Heart left ventricle (tissue), 16 donors: ENCODE measurements at places on chromosomes 3 and 15. TPM values are rescaled to one million over a fixed set of nuclear protein-coding genes. Genes with fewer than 3 reads are reported as not detected.
A peak's percentile ranks its signal among the peaks of the same experiment; 100 is the strongest.

DNA sequence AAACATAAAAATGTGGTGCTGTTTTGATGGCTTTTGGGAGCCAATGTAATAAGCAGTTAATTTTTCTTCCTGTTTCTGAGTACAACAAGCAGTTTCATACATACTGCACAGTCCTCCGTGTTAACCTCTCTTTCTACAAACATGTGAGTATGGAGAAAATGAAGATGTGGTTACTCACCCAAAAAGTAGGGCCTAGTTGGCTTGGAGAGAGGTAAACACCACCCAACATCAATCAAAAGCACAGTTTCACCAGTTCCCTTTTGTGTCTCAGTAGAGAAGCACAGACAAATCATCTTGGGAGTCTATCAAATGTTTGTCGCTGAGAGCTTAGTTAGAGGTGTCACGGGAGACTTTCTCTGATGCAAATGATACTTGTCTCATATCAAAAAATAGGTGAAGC is 320.2 kb downstream of the UNC13C start:
- no peak overlapping the region for H3K27ac ChIP-seq
- H3K4me3 ChIP-seq, result no peak overlapping the region
- no peaks in the 10 kb centered on the region for H3K27me3 ChIP-seq
- no peak for DNase-seq

RARB gene
- polyA plus RNA-seq, result 4.3 TPM

DNA sequence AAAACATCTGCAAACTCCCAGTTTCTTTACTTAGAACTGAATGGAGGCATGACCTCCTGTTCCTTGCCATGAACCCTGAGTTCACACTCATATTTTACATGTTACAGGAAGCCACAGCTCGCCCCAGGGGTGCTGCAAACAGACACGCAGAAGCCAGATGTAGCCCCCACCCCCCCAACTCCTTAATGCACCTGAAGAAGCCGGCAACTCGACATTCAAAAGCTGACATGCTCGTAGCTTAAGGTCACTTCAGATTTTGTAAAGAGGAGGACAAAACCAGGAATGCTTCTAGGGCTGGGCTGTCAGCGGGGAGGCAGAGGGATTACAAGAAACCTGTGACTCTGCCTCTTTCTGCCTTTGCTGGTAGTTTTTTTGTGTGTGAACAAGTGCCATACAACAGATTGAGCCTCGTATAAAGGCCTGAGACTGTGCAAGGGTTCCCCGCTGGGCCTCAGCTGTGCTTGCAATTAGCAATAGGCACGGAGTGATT is 42.0 kb upstream of the FEZF2 start:
- no peaks in the 10 kb centered on the region for H3K27me3 ChIP-seq
- DNase-seq, result no peak
- H3K36me3 ChIP-seq, result no peaks in the 10 kb centered on the region
- no peak overlapping the region for H3K27ac ChIP-seq
- no peak overlapping the region for H3K4me3 ChIP-seq
- no peaks in the 10 kb centered on the region for H3K4me1 ChIP-seq

CLDN11 gene
- polyA plus RNA-seq, result 1.8 TPM

ADAMTS9 gene
- polyA plus RNA-seq, result 25.2 TPM

DNA sequence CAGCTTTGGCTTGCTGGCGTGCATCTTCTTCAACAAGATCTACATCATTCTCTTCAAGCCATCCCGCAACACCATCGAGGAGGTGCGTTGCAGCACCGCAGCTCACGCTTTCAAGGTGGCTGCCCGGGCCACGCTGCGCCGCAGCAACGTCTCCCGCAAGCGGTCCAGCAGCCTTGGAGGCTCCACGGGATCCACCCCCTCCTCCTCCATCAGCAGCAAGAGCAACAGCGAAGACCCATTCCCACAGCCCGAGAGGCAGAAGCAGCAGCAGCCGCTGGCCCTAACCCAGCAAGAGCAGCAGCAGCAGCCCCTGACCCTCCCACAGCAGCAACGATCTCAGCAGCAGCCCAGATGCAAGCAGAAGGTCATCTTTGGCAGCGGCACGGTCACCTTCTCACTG is 40.6 kb upstream of the CSTA start:
- H3K4me3 ChIP-seq, result no peak overlapping the region
- H3K27me3 ChIP-seq, result peaks cover 7% of the 10 kb centered on the region

ASB14 gene
- 0.01 TPM for polyA plus RNA-seq

GOLIM4 gene
- polyA plus RNA-seq, result 43.2 TPM

DNA sequence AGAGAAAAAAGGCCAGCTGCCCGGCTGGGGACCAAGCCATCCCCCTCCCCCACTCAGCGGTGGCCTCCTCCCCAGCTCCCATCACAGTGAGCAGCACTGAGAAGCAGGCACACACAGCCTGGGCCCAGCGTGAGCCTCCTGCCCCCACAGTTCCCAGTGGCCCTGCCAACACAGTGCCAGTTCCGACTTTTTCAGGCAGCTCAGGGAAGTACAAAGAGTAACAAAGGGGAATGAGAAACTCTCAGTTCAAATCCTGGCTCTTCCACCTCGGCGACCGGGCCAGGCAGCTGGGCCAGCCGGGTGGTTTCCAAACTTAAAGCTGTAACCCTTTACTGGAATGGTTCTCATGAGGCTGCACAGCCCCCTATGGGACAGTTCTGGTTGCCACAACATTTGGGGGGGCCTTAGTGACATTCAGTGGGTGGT is 18.5 kb downstream of the TNK2 start:
- H3K36me3 ChIP-seq, result peaks cover 12% of the 10 kb centered on the region
- no peak overlapping the region for H3K4me3 ChIP-seq
- H3K27ac ChIP-seq, result no peak overlapping the region
- peaks cover 4% of the 10 kb centered on the region for H3K4me1 ChIP-seq

GRCh38 chr3:11459186-11459824 is 184.4 kb downstream of the VGLL4 start:
- DNase-seq, result no peak
- no peak overlapping the region for H3K4me3 ChIP-seq
- no peak overlapping the region for H3K27ac ChIP-seq
- H3K36me3 ChIP-seq, result no peaks in the 10 kb centered on the region
- H3K27me3 ChIP-seq, result no peaks in the 10 kb centered on the region

CACNA2D2 gene
- 0.49 TPM for polyA plus RNA-seq

GRCh38 chr15:67762610-67763368 is 62.5 kb upstream of the SKOR1 start:
- no peaks in the 10 kb centered on the region for H3K4me1 ChIP-seq
- H3K4me3 ChIP-seq, result no peak overlapping the region
- no peaks in the 10 kb centered on the region for H3K36me3 ChIP-seq
- no peaks in the 10 kb centered on the region for H3K27me3 ChIP-seq

GRCh38 chr15:70772402-70772801 is 9.0 kb upstream of the UACA start:
- H3K27ac ChIP-seq, result no peak overlapping the region
- no peak overlapping the region for H3K4me3 ChIP-seq
- DNase-seq, result no peak
- H3K36me3 ChIP-seq, result no peaks in the 10 kb centered on the region
- peaks cover 24% of the 10 kb centered on the region for H3K4me1 ChIP-seq
- H3K27me3 ChIP-seq, result no peaks in the 10 kb centered on the region

DNA sequence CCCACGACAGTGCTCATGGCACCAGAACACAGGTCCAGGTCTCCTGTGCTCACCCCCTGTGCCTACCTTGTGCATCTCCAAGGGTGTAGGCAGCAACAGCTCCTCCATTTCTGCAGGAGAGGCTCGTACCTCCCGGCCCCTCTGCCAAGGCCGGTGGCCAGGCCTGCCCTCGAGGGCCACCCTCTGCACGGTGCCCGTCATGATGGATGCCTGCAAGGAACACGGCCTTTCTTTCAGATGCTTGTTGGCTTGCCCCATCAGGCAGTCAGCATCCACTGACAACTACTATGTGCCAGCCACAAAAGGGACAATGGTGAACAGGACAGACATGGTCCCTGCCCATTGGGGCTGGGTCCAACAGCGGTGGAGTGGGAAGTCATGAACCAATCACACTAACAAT is 43.8 kb downstream of the GRIP2 start:
- DNase-seq, result peak; percentile 13
- H3K4me3 ChIP-seq, result no peak overlapping the region
- no peak overlapping the region for H3K27ac ChIP-seq
- peaks cover 88% of the 10 kb centered on the region for H3K36me3 ChIP-seq
- no peaks in the 10 kb centered on the region for H3K4me1 ChIP-seq

DNA sequence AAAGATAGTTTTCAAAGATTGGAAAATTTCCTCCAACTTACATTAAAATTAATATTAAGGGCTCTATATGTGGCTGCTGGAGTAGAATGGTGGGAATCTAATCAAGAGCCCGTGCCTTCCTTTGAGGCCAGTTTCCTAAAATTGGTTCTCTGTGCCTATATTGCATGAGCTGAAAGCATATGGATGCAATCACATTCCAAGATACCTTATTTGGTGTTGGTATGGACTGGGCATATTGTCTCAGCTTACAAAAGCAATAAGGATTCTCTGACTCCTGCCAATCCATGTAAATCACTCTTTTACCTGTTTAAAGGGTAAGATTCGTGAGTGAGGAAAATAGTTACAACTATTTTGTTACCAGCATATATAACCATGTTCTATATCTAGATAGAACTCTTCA is 111.6 kb downstream of the GREM1 start:
- no peak for DNase-seq
- no peaks in the 10 kb centered on the region for H3K27me3 ChIP-seq
- no peak overlapping the region for H3K27ac ChIP-seq
- no peak overlapping the region for H3K4me3 ChIP-seq

DNA sequence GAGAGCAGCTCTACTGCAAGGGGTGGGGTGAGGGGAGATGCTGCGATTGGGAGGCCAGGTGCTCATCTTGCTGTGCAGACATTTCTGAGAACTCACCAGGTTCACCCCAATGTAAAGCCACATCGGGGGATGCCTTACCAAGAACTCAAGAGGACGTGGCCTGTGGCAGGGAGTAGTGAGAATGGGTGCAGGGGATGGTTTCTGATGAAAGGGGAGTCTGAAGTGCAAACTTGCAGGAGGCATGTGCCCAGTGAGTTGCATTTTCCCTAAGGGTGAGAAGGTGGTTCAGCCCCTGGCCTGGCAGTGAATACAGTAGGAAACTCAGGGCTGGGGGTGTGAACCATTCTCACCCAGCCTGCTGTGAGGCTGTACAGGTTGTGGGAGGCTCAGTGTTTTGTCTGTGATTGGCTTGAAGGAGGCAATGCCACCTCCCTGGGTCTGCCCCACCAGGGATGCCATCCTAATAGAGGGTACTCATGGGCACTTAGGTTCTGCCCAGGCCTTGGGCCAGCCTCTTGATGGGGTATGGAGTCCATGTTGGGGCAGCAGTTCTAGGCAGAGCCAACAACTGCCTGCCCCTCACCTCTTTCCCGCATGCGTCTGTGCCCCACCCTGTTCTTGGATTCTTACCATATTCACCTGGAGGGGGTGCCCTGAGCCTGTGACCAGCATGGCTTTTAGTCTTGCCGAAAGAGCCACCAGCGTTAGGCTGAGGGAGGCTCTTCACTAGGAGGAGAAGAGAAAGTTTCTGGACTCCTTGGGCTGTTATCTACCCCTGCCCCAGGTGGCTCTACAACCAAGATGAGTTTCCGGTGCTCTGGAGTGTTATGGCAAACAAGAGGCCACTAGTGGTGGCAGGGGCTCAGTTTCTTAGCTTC is 4.5 kb downstream of the HEMK1 start:
- peaks cover 24% of the 10 kb centered on the region for H3K4me1 ChIP-seq
- no peak overlapping the region for H3K4me3 ChIP-seq
- H3K36me3 ChIP-seq, result peaks cover 8% of the 10 kb centered on the region

DNA sequence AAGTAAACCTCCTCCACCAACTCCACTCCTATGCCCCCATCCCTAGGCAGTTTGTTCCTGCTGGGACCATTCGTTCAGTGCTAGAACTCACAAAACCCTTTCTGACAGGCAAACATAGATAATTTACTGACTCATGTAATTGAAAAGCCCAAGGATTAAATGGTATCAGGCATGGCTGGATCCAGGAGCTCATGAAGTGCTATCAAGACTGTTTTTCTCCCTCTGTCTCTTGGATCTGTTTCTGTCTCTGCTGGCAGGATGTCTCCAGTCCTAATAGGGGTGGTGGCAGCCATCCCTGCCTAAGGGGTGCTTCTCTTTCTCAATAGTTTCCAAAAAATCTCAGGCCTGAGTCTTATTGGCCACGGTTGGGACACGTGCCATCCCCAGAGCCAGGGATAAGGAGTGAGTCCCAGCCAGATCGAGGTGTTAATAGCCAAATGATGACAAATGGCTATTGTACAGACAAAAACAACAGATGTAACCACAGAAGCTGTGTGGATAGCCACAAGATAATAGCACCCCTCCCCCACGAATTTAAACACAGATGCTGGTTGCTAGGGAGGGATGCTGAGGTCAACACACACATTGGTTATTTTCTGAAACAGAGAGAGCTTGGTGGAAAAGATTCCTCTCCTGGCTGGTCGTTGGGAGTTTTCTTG is 168.6 kb downstream of the SHQ1 start:
- no peak overlapping the region for H3K4me3 ChIP-seq
- no peak overlapping the region for H3K27ac ChIP-seq
- H3K27me3 ChIP-seq, result no peaks in the 10 kb centered on the region
- no peaks in the 10 kb centered on the region for H3K36me3 ChIP-seq
- DNase-seq, result no peak
- no peaks in the 10 kb centered on the region for H3K4me1 ChIP-seq

ATG7 gene
- 15.0 TPM for polyA plus RNA-seq

DNA sequence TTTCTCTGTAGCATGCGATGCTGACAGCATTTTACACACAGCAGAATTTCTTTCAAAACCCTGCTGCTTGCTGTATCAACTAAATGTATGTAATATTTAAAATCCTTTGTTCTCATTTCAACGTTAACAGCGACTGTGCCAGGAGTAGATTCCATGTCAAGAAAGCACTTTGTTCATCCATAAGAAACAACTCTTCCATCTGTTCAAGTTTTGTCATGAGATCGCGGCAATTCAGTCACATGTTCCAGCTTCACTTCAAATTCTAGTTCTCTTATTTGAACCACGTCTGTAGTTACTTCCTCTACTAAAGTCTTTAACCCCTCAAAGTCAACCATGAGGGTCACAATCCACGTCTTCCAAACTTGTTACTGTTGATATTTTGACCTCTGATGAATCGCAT is 50.6 kb downstream of the SMARCC1 start:
- no peaks in the 10 kb centered on the region for H3K4me1 ChIP-seq
- H3K27ac ChIP-seq, result no peak overlapping the region
- H3K36me3 ChIP-seq, result peaks cover 97% of the 10 kb centered on the region
- H3K4me3 ChIP-seq, result no peak overlapping the region
- DNase-seq, result no peak
- no peaks in the 10 kb centered on the region for H3K27me3 ChIP-seq

PCSK6 gene
- 7.4 TPM for polyA plus RNA-seq

- no peaks in the 10 kb centered on the region for H3K27me3 ChIP-seq
- peak overlapping the region; percentile 31 for H3K4me3 ChIP-seq
- no peak overlapping the region for H3K27ac ChIP-seq
- no peaks in the 10 kb centered on the region for H3K4me1 ChIP-seq
- no peak for DNase-seq
- no peaks in the 10 kb centered on the region for H3K36me3 ChIP-seq
Observed at GRCh38 chr3:190169877-190170276, 49.2 kb upstream of the P3H2 start.

GRCh38 chr3:11835028-11835639 is 11.6 kb downstream of the TAMM41 start:
- no peaks in the 10 kb centered on the region for H3K27me3 ChIP-seq
- no peak overlapping the region for H3K4me3 ChIP-seq
- peaks cover 82% of the 10 kb centered on the region for H3K36me3 ChIP-seq
- DNase-seq, result no peak
- no peak overlapping the region for H3K27ac ChIP-seq
